ENCODE measurements at places on chromosomes 12 and 14.

DNA sequence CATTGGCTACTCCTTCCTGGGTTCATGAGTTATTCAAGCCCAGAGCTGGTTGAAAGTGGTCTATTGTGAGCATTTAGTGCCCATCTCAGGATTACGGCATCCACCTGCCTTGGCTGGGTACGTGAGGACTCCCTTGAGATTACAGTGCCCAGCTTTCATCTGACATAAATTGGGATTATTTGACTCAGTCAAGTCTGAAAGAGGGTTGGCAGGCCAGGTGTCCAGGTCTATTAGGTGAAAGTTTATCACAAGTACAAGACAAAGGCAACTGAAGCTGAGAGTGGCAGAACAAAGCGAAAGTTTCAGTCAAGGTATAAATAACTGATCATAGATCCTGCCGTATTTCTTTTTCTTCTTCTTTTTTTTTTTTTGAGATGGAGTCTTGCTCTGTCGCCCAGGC lies 84.6 kb upstream of the ATF7IP start:
- no peak for DNase-seq

DNA sequence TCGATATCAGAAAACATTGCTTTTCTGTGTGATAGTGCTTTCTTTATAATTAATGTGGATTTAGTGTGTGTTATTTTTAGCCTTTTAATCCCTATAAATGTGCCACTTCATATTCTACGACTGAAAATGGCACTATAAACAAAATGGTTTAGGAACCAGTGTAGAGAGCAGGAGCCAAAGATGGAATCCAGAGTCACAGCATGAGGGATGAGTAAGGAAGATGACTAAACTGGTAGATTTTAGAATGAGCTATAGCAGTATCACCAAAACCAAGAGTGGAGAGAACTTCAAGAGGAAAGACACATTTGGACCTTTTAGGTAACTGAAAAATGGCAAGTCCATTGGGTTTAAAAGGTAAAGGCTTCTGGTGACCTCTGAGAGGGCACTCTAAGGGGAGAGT lies 887.2 kb downstream of the NRXN3 start:
- DNase-seq = no peak

DNA sequence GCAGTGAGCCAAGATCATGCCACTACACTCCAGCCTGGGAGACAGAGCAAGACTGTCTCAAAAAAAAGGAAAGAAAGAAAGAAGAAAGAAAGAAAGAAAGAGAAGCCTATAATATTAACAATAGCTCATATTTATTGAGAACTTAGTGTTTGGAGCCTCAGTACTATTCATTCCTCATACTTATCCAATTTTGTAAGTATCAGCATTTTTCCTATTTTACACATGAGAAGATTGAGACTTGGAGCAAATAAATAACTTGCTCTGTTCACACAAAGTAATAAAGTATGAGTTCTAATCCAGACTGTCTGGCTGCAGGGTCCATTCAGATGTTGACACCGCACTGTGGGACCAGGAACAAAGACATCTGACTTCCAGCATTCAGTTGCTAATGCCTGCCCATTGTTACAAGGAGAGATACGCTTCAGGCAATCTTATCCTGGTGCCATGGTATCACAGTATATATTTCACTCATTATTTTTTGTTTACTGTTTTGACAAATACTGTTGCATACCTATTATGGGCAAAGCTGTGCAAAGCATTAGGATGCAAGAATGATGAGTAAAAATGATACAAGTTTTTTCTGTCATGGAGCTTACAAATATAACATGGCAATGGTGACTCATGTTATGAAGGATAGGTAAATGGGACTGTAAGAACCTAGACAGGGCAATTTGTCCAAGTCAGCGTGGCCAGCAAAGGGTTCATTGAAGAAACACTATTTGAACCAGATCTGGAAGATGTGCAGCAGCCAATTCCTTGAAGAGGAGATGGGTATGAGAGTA lies 21.4 kb upstream of the TMTC2 start:
- DNase-seq = no peak

GRCh38 chr12:120479458-120479857 lies 9.9 kb upstream of the SRSF9 start:
- DNase-seq = no peak

GRCh38 chr12:1920436-1920835 lies 2.0 kb upstream of the CACNA2D4 start:
- no peak for DNase-seq

DNA sequence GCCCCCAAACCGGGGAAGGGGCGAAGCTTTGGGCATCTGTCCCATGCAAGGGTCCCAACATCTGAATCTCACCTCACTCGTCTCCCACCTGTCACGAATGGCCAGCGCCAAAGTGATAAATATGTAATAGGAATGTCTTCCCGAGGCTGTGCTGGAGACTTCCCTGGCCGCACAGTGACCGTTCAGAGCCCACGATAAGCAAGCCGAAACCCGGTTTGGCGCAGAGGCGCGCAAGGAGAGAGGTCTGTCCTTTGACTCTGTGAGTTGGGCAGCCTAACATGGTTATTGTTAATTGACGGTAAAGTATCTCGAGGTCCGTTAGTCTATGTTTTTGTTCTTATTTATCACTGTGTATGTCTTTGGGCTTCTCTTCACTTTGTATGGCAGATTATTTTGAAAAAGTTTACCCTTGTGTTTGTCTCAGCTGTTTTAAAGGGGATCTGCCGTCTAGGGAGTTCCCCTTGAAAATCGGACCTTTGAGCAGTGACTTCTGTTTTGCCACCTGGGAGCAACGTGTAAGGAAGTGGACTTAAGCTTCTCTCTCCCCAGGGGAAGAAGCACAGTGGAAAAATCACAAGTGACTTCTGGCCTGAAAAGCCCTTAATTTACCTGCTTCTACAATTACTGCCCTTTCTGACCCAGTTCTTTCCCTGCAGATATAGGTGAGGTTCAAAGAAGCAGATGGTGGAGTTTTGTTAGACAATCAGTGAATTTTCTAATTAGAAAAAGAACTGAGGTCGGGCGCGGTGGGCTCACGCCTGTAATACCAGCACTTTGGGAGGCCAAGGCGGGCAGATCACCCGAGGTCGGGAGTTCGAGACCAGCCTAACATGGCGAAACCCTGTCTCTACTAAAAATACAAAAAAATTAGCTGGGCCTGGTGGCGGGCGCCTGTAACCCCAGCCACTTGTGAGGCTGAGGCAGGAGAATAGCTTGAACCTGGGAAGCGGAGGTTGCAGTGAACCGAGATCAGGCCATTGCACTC lies 1.1 kb upstream of the TM9SF1 start:
- no peak for DNase-seq

DNA sequence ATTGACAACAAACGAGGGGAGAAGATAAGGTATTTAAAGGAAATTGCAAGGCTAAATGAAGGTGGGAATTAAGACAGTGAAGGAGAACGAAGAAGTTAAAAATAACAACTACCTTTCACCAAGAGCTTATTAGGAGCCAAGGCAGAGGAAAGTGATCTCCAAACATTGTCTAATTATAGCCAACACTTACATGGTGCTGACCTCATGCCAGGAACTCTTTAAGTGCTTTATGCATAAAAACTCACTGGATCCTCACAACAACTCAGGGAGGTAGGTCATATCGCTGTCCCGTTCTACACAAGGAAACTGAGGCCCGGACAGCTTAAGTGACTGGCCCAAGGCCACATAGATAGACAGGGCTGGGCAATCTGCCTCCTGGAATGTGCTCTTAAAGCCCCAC lies 19.5 kb downstream of the TAMALIN start:
- DNase-seq = no peak

GRCh38 chr14:24986206-24986893 lies 63.6 kb downstream of the STXBP6 start:
- DNase-seq = no peak

- DNase-seq = no peak
These were observed 62.5 kb downstream of the CCDC88C start for GRCh38 chr14:91354979-91355685.

GRCh38 chr12:84637926-84638325 lies 274.7 kb downstream of the SLC6A15 start:
- DNase-seq = no peak
